ENCODE measurements at places on chromosomes 3 and 15.

DNA sequence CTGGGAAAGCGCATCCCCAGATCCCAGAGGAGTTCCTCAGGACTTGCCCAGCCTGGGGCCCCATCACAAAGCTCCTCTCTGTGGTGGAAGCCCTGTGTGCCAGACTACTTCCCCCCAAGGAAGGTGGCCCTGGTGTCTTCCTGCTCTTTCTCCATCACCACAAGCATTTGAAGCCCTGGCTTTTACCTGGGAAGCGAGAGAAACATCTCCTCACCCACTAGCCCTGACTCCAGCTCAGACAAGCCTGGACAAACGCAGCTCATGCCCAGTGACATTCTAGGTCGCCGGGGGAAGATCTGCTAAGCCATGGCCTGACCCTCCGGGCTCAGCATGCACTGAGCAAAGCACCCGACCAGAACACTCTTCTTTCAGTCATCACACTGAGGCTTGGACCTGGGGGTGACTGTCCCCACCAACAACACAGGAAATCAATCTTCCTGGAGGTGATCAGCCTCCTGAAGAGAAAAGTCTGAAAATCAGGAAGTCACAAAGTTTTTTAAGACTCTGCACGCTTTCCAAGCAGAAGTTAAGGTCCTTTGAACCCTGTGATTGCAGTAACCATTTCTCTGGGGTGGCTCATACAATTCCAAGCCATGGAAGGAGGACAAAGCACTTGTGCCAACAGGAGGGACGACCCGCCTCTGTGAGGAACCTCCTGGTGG is 40.8 kb downstream of the KLHL25 start:
- DNase-seq: no peak

DNA sequence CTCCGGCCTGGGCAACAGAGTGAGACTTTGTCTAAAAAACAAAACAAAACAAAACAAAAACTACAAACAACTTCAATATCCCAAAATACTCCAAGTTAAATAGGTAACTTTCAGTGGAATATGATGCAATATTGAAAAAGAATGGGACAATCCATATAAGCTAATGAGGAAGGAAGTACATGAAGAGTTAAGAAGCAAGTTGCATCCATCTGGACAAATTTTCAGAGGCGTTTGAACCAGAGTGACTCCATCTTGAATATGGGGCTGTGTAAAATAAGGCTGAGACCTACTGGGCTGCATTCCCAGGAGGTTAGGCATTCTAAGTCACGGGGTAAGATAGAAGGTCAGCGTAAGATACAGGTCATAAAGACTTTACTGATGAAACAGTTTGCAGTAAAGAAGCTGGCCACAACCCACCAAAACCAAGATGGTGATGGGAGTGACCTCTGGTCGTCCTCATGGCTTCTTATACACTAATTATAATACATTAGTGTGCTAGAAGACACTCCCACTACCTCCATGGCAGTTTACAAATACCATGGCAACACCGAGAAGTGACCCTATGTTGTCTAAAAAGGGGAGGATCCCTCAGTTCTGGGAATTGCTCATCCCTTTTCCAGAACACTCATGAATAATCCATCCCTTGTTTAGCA is 58.1 kb upstream of the LCTL start:
- DNase-seq: no peak

GRCh38 chr3:5022966-5023776 is 43.9 kb downstream of the BHLHE40 start:
- DNase-seq: peak; percentile 44

- no peak for DNase-seq
These were observed 113.4 kb downstream of the PLCH1 start for GRCh38 chr3:155631323-155632019.

- DNase-seq: peak; percentile 75
These were observed 918.8 kb upstream of the CFAP20DC start for GRCh38 chr3:59968513-59969045.

- DNase-seq: no peak
These were observed 40.5 kb upstream of the HES1 start for GRCh38 chr3:194095464-194095863.

DNA sequence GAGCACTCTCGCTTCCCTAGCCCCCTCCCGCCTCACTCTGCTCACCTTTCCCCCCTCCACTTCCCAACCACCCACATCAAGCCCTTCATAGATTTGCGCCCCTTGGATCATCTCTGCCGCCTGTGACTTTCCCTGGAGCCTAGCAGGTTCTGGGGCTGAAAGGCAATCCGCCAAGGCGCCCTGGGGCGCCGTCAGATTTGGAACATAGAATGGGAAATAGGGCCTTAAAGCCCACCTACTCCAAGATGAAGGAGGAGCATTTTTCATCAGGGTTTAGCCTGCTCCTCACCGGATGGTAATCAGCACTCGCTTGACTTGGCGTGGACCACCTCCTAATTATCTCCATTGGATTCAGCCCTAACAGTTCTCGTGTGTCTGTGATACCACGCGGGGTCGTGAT is 1.3 kb downstream of the CPNE4 start:
- DNase-seq: no peak

DNA sequence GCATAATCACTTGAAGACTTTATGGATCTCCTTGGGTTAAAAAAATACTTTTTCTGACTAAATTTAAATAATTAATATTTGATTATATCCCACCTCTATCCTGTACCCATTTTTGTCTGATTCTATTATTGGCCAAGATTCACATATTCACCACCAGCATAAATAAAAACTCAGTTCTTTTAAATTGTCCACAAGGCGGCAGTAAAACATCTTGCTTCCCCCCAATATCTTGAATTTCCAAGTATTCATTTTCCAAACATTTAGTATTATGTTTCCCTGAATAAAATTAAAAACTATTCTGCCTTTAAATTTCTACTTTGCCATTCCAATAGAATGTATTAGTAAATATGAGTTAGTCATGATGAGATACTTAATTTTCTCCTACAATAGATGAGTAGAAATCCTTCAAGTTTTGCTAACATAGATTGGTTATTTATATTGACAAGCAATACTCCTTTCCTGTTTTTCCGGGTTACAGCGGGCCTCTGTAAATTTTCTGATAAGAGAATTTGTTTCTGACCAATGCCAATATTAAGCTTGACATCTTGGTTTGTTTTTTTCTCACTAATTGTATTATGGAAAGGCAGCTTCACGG is 218.7 kb upstream of the MDFIC2 start:
- DNase-seq: peak; percentile 57

GRCh38 chr3:150961949-150962348 is 10.6 kb downstream of the CLRN1 start:
- DNase-seq: no peak

- DNase-seq: peak; percentile 12
These were observed 412 bp downstream of the SLC41A3 start for GRCh38 chr3:126083511-126083912.

DNA sequence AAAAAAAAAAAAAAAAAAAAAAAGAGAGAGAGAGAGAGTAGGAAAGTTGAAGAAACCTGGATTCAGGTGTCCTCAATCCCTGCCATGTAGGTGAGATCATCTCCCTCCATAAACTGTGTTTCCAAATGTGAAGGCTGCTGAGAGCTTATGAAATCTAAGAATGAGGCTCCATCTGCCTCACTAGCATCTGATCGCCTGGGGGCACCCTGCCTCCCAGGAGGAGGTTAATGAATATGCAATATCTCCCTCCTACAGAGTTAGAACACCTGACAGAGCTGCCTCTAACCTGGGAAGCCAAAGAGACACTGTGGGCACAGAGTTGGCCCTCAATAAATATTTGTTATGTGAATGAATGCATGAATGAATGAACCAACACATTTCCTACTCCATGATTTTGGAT is 23.8 kb upstream of the ZNF148 start:
- no peak for DNase-seq

DNA sequence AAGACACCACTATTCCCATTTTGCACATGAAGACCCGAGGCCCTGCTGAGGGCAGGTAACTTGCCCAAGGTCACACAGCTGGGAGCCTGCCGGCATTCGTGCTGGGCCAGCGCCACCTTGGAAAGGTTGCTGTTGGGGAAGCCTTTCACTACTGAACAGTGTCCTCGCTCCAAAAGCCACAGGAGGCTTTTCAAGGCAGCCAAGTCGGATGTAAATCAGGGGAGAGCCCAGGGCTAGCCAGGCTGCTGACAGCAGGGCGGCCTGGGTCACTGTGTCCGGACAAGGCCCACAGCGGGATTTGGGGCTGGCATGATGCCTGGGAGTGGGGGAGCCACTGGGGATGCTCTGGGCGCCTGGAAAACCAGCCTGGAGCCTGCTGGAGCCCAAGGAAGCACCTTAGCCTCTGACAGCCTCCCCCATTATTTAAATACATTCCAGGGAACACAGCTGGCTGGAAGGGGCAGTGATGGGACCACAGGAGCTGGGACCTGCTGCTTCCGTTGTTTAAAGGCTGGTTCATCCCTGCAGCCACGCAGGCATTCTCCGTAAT is 10.5 kb downstream of the SLC6A6 start:
- no peak for DNase-seq

DNA sequence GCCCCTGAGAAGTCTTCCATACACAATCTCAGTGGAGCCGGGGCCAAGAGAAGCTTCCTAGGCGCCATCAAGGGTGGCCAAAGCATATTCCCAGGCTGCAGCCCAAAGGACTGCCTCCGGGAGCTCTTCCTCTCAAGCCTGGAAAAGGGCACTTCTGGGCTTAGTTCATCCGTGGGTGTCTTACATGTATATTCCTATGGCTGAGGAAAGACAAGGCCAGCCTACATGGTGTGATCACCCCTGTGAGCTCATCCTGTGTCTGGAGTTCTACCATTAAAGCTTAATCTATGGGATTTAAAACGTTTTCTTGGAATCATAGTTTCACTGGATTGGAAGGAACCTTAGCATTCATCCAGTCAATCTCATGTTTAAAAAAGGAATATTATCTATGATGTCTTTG is 21.9 kb upstream of the TIMP4 start:
- no peak for DNase-seq

GRCh38 chr15:82647045-82647834 is at the start of gene CPEB1:
Gene CPEB1, minus strand, starts transcription at chr15:82647363. Its CDS starts 18,904 bp downstream, at chr15:82628459.
- peak; percentile 73 for DNase-seq

GRCh38 chr15:50181969-50182218 is at the start of gene SLC27A2:
Gene SLC27A2, plus strand, starts transcription at chr15:50182196. Its CDS starts 232 bp downstream, at chr15:50182428.
- DNase-seq: no peak

DNA sequence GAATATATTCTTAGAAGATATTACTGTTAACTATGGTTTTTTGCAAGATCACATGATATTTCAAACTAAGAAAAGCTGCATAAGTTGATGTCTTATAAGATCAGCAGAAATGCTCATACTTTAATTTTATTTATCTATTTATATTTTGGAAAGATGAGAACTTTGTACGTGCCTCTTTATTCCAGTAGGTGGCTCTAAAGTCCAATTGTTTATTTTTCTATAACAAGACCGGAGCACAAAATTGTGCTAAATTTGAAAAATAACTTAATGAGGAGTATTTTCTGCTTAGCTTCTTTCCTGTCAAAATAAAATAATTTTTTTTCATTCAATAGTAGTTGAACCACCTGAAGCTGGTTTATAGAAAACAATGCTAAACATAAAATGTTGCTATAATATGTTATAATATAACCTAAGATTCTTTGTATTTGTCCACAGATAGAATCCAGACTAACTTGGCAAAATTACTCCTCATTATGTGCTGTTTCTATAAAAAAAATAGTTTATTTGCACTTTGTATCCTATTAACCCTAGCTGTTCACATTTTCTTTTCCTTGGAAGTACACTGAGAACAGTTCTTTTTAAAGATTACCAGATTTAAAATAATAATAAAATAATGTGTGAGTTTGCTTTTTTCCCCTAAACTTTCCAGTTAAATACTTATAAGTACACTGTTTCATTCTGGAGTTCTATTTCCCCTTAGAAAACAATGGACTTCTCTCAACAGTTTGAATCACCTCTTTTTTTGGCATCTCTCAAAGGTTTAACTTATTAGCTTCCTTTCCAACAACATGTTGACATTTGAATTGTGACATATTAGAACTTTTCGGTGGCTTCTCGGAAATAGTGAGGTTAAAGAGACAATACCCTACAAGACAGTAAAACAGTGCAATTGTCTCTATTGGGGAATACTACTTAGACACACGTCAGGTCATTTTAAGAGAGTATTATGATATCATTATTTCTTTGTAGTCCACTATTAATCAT is 530.0 kb downstream of the MECOM start:
- DNase-seq: no peak

DNA sequence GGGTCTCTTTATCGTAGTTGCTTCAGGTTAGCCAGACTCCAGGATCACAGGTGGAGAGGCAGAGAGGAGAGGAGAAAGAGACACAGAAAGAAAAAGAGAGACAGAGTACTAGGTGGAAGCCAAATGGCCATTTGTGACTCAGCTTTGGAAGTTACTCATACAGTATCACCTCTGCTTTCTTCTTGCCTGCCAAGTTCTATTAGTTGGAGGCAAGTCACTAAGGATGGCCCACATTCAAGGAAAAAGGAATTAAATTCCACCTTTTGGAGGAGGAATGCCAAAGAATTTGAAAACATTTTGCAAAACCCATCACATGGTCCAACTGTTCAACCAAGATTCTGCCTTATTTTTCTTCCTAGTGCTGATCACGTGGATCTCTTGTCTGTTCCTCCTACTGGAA is 291.1 kb downstream of the CHL1 start:
- DNase-seq: no peak

DNA sequence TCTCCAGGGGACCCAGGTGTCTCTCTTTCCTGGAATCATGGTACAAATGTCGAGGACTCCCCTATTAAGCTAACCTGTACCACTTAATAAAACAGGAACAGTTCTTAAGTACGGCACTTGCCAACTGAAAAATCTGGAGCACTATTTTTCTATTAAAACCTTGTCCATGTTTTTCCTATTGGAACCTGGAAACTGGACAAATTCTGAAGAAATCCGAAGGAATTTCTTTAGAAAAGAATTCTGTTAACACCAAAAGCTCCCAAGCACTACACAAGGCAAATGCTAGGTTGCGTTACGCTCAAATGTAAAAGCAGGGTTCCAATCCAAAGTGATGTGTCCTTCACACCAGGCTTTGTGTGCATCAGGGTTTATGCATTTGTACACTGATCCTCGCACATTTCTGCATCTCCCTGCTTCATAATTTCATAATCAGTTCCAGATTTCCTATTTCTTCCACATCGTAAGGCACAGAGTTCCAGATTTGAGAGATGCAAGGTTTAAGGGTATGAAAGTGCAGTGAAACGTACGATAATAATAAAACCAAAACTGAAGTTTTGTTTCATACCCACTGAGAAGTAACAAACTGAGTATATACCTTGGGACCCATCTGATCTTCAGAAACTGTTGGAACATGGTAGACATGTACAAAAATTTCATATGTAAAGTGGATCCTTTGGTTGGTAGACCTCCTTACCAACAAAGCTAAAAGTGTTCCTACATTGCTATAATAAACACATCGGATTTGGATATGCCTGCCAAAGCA is 132.1 kb upstream of the WNT5A start:
- DNase-seq: no peak

DNA sequence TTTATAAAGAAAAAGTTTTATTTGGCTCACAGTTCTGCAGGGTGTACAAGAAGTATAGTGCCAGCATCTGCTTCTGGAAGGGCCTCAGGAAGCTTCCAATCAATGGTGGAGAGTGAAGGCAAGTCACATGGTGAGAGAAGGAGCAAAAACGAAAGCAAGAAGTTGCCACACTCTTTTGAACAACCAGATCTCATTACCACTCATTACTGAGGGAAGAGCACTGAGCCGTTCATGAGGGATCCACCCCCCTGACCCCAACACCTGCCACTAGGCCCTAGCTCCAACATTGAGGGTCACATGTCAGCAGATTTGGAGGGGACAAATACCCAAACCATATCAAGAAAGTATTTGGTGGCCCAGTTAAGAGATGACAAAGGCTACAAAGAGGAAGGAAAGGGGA is 239.3 kb upstream of the UBE2E1 start:
- DNase-seq: no peak

GRCh38 chr15:92579486-92579885 is 76.1 kb downstream of the FAM174B start:
- DNase-seq: no peak
